Foreskin keratinocyte (primary cell): ENCODE measurements at places on chromosomes 11 and 22.

- peak; percentile 71 for DNase-seq
Measured at GRCh38 chr11:66443602-66444001, 5.0 kb upstream of the MRPL11 start.

GRCh38 chr22:43479301-43479950 is 67.6 kb downstream of the MPPED1 start:
- DNase-seq, result no peak

- DNase-seq, result no peak
Measured at GRCh38 chr11:110433393-110434333, 3.9 kb downstream of the FDX1 start.

- peak; percentile 46 for DNase-seq
Measured at GRCh38 chr11:99584830-99585229, 564.1 kb downstream of the CNTN5 start.

DNA sequence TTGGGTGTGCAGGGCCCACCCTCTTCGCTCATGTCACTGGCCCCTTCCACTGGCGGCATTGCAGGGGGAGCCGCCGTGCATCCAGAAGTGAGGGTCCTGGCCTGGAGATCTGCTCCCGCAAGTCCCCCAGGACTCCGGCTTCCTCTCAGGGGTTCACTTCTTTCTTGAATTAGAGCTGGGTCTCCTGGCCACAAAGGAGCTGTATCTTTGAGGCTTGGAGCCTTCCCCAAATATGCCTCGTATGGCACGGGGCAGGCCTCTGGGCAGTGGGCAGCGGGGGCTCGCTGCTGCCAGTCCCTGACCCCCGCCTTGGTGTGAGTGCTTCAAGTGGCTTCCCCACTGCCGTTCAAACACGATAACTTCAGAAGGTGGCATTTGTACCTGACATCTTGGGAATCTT is 7.4 kb upstream of the IFITM3 start:
- no peak for DNase-seq

DNA sequence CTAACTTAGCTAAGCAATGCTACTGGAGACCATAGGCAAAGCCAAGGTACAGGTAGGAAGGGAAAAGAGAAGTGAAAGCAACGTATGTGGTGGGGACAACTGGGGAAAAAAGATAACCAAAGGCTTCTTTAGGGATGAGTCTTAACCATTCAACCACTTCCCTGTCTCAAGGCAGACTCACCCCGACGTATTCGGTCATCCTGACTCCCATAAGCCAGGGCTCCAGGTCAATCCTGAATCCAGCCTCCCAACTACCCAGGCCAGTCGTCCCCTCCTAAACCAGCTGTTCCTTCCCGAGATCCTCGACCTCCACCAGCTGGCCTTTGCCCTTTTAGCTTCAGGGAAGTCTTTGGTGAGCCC is 330 bp downstream of the ACP2 start:
- DNase-seq, result no peak

DNA sequence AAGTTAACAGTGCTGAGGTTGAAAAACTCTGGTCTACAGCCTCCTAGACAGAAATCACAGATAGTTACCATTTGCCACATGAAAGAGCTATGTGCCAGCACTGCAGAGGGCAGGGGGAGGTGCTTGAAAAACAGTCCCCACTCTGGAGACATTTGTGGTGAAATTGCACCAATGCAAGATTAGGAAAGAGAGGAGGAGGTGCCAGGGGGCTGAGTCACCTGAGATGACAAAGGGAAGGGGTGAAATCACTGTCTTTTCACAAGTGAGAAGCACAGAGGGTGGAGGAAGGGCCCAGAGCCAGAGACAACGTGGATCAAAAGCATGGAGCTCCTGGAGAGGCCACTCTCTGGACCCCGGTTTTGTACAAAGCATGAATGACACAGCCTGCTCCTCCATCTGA is 196.3 kb downstream of the BUD13 start:
- DNase-seq, result peak; percentile 20

GRCh38 chr11:82557274-82557673 is 176.4 kb downstream of the FAM181B start:
- no peak for DNase-seq

DNA sequence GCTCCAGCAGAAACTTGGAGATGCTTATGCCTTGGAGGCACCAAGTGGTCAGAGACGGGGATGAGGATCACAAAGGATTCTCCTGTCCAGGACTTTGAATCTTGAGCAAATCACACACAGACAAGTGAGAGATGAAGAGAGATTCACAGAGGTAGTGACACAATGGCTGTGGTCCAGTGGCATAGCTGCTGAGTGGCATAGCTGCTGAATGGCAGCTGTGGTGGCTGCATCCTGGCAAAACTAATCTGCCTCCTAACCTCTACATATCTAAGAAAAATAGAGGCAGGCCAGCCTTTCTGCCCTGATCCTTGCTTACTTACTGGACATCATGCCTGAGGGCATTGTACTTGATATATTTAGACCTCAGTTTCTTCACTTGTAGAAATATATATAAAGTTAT is 102.6 kb downstream of the CD44 start:
- no peak for DNase-seq

DNA sequence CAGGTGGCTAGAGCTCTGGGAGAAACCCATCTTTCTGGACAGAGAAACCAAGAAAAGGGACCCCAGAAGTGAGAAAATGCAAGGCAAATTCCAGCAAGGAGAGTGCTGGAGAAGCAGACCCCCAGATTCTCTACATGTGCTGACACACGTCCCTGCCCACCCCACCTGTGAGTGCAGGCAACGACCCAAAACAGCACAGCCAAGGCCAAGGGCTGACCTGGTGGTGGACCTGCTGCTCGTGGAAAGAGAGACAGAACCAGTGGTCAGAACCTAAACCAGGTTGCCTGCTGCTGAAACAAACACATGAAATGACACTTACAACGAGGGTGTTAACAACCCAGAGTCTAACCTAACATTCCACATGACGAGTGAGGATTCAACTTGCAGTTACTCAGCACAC is 24.6 kb downstream of the TRMU start:
- DNase-seq, result no peak

DNA sequence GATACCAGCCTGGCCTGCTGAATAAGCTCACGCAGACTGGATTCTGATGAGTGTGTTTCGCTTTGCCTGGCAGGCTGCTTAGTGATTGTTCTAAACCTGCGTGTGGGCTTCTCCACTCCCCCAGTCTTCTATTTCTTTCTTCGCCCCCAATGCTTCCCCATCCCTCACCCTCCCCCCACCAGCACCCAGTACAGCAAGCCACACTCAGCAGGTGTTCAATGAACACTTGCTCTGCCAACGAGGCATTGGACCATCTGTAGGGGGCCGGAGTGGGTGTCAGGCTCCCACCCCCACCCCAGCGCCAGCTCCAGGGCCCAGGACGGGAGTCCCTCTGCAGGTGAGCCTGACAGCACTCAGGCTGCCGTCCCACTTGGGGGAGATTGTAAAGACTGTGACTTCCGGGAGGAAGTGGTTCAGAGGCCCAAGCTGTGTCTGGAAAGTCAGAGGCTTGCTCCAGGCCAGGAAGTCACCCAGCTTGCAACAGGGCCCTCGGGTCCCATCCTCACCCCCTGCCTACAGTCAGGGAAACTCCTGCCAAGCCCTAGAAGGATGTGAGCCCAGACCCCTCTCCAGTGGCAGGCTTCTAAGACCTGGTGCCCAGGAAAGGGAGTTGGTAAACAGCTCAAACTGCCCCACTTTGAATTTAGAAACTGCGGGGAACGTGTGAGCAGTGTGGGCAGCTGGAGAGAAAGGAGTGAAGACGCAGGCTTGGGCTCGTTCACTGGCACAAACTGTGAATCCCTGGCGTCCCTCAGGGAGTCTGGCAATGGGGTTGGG is 66.3 kb upstream of the PRDM11 start:
- DNase-seq, result no peak

DNA sequence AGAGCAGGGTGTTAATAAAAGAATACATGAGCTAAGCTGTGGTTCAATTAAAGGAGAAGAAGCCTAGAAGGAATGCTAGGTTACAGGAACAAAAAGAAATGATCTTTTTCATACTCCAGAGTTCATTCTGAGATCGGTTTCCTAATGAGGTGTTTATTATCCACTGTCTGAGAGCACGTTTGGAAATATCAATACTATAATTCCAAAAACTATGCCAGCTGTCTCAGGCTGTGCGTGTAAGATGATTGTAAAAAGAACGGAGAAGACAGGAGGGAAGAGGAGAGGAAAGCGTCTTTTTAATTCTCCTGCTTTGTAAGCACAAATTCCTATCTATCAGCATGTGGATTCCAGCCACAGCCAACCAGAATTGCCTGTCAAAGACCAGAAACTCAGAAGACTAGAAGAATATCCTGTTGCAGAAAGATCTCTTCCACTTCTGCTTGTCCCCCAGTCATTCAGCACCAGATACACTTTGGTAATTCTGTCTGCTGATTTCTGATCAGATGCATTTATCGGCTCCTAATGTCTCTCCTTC is 25.7 kb downstream of the APOL5 start:
- DNase-seq, result no peak

DNA sequence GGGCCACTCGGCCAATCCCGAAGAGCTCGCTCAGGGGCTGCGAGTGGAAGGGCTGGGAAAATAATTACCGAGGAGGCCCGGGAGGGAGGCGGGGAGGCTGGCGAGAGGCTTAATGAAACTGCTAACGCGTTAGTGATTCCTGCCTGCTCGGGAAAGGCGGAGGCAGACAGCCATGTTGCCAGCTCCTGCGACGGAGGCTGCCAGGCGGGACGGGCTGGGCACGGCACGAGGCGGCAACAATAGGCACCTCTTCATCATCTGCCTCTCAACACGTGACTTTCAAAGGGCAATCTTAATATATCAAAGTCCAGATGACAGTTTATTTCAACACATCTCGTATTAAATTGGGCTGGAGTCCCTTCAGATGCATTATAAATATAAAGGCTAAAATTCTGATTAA is 68.0 kb upstream of the TCF20 start:
- DNase-seq, result no peak

DNA sequence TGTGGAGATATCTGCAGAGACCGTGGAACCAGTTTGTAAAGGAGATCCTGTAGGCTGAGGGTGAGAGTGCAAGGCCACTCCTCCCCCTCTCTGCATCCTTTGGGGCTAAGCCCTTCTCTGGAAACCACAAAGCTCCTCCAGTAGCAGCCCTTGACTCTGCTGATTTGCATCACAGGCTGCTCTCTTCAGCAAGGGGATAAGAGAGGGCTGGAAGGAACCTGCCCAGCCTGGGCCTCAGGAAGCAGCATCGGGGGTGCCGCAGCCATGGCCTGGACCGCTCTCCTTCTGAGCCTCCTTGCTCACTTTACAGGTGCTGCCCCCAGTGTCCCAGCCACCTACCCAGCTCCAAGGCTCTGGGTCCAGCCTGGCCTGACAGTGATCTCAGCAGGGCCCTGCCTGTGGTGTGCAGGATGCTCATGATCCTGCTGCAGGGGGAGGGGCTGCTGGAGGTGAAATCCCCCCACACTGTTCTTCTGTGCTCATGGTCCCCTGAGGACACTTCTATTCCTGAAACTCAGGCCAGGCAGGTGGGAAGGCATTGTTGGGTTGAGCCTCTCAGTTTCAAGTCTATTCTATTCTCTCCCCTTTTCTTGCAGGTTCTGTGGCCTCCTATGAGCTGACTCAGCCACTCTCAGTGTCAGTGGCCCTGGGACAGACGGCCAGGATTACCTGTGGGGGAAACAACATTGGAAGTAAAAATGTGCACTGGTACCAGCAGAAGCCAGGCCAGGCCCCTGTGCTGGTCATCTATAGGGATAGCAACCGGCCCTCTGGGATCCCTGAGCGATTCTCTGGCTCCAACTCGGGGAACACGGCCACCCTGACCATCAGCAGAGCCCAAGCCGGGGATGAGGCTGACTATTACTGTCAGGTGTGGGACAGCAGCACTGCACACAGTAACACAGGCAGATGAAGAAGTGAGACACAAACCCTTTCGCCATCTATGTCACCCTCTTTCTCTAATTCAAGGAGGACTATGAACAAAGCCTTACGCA is 68.5 kb upstream of the IGLL5 start:
- no peak for DNase-seq

DNA sequence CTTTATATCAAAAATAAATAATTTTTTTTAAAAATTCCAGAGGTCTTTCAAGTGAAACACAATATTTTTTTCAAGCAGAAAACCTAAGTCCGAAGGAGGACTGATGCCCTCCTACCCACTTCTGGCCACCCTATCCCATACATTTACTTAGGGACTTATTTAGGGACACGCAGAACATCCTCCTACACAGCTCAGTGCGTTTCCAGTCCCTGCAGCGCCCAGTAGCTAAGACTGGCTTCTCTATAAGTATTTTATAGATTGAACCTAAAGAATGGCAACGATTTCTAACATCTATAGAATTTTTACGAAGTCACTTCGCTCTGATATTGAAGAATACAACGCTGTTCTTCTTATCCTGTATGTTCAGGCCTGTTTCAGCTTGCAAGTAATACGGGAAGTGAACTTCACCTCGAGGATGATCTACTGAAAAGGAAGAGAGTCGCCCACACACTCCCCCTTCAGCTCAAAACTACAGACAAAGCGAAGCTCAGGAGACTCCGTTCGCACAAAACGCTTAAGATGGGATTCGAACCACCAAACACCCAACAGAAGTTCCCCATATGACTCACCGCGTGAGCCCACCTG is 328 bp downstream of the CHEK2 start:
- no peak for DNase-seq

GRCh38 chr22:42401535-42402334 is 30.5 kb downstream of the NFAM1 start:
- no peak for DNase-seq

DNA sequence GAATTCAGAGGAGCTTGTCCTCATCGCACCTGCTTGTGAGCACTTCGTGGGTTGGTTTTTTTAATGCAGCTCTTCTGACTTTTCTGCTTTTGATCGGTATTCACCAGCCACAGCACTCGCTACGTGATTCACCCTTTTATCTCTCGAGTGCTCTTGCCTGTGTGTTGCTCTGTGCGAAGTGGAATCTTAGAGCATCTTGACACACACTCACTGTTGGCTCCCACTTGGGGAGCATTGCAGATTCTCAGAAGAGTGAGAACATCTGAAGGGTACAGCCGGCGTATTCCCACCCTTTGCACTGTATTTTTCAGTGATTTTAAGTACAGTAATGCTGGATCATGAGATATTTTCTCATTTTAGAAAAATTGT is 10.9 kb downstream of the TNNT3 start:
- no peak for DNase-seq

DNA sequence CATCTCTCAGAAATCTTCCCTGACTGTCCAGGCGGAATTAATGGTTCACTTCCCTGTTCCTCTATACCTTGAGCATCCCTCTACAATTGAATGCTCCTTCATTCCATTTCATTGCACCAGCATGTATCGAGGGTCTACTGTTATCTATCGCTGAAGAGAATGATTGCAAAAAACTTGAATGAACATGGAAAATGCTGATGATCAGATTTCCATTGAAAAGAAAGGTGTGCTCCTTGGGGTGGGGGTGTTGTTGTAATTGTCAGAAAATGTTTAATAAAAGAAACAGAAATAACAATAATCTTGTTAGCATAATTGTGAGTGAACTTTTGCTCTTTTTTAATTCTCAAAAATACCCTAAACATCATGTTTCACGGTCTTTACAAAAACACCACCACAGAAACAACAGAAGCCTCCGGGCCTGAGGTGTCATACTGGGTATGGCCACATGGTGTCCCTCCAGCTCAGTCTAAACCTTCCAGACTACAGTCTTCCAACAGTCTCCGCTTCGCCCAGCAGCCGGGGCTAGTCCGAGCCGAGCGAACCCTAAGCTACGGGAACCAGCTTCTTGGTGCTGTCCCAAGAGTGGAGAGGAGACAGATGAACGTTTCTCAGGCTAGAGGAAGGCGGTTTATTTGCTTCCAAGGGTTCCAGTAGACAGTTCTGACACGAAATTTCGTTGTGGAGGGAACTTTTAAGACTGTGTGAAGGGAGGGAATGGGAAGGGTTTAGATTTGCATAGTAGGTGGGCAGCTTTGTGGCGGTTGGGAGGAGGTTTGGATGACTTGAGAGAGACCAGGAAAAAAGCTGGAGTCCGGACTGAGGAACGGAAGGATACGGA is 75.8 kb upstream of the ZBED5 start:
- peak; percentile 71 for DNase-seq
